NCI-H524 (cell line): ENCODE measurements at places on chromosomes 1 and 21.

- DNase-seq = no peak
Observed at GRCh38 chr21:44612669-44613229, 870 bp downstream of the KRTAP10-8 start.

DNA sequence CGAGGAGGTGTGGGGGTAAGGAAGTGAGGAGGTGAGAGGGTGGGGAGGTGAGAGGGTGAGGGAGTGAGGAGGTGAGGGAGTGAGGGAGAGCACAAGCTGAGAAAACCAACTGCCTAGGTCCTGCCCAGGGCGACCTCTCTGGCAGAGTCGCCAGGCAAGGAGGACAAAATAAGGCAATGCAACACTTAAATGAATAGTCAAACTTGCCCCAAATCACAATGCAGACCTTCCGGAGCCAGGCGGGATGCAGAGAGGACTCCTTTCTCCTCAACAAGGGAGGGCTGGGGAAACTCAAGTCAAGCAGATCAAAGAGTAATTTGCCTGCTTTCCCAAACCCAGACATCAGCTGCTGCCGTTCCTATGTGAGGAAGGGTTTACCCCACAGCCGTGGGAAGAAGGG lies 86.0 kb downstream of the CCDC185 start:
- no peak for DNase-seq

DNA sequence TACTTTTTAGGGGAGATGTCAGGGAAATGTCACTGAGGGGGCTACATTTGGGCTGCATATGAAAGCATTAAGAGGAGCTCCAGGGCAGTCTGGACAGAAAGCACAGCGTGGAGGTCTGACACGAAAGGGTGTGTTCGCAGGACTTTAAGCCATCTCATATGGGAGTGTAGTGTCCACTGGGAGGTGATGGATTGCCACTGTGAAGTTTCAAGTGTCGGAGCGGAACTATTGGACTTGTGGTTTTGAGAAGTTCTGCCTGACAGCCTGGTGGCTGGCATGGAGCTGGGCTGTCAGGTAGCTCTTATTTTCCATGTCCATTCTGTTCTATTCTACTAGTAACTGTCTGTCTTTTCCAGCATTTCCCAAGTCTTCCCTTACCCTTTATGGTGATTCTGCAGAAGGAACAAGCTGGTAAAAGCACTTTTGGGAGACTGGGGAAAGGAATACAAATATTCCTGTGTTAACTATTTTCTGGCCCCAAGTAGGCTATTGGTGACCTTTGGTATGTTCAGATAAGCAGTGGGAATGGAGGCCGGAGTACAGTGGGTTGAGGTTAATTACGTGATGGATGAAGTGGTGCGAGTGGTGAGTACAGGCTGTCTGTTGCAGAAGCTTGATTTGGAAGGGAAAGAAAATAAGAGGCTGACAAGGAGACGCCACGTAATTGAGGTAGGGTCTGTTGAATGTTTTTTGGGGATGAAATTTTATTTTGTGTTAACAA lies 19.3 kb downstream of the B3GALT5 start:
- no peak for DNase-seq

GRCh38 chr1:18109756-18110597 lies 2.4 kb downstream of the IGSF21 start:
- DNase-seq = no peak

DNA sequence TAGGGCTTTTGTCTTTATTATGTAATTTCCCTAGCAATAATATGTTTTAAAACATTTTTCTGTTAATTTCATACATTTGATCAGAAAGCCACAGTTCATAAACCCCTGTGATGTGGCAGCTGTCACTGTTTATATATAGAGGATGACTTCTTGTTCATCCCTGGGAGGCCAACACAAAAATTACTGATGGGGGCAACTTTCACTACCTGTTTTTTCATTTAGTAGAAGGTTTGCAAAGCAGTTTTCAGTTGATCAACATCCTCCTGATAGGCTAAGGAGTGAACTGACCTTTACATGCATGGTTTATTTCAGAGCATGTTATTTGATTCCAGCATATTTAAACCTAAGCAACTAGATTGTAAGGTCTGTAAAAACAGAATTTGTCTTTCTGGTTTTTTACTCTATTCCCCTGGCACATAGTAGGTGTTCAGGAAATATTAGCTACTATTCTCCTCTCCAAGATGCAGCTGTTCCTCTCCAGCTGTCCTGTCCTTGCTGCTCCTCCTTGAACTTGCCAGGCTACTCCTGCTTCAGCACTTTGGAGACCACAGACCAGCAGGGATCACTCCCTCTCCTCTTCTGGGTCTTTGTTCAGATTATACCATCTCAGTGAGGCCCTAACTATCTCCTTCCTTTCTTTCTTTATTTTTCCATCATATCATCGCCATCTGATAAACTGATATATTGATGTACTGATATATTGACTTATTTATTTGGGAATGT lies 54.7 kb downstream of the ROR1 start:
- no peak for DNase-seq

GRCh38 chr1:104671684-104672353 lies 922.1 kb downstream of the AMY1C start:
- no peak for DNase-seq

GRCh38 chr1:42732126-42732680 lies 7.8 kb downstream of the CLDN19 start:
- no peak for DNase-seq
